ENCODE measurements at places on chromosomes 6 and 20.

DNA sequence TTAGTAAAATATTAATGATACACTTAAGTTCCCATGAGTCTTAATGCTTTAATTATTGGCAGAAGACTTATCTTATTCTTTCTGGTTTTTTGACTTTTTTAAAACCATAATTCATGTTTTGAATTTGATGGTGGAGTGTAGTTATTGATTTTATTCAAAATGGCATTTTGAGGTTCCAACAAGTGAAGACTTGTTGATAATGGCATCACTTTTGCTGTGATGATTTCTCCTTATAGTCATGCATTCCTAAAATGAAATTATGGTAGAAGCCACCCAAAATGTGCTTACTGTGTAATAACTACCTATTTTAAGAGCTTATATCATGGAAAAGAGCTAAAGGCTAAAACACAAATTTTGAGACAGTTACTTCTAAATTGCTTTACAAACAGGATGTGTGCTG lies 2.2 kb downstream of the DOP1A start:
- no peak for DNase-seq

GRCh38 chr6:160279850-160280249 lies 21.2 kb upstream of the SLC22A2 start:
- DNase-seq, result no peak

- DNase-seq, result no peak
Observed at GRCh38 chr20:52105442-52106422, 85.8 kb downstream of the ZFP64 start.

GRCh38 chr6:150315626-150316025 lies 53.2 kb upstream of the IYD start:
- no peak for DNase-seq

- peak; percentile 60 for DNase-seq
Observed at GRCh38 chr6:147204060-147204785, at the start of gene STXBP5. TSS of gene STXBP5 (plus strand) at chr6:147204417. CDS start at chr6:147204533, 116 bp downstream.

DNA sequence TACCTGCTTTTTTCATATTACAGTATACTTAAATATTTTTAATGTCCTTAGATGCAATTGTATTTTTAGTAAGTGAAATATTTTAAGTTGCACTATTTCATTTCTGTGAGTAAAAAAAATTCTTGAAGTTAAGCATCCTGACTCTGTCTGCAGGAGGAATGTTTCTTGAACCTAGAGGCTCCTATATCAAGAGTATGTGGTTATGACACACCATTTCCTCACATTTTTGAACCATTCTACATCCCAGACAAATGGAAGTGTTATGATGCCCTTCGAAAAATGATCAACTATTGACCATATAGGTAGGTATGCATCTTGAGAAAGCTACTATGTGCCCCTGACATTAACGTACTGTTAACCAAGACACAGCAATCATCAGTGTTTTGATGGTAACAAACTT lies 237.0 kb downstream of the BCKDHB start:
- no peak for DNase-seq

- DNase-seq, result peak; percentile 66
Observed at GRCh38 chr20:44909872-44910689, at the start of gene PABPC1L. TSS of gene PABPC1L (plus strand) at chr20:44910060. CDS start at chr20:44910144, 84 bp downstream.

DNA sequence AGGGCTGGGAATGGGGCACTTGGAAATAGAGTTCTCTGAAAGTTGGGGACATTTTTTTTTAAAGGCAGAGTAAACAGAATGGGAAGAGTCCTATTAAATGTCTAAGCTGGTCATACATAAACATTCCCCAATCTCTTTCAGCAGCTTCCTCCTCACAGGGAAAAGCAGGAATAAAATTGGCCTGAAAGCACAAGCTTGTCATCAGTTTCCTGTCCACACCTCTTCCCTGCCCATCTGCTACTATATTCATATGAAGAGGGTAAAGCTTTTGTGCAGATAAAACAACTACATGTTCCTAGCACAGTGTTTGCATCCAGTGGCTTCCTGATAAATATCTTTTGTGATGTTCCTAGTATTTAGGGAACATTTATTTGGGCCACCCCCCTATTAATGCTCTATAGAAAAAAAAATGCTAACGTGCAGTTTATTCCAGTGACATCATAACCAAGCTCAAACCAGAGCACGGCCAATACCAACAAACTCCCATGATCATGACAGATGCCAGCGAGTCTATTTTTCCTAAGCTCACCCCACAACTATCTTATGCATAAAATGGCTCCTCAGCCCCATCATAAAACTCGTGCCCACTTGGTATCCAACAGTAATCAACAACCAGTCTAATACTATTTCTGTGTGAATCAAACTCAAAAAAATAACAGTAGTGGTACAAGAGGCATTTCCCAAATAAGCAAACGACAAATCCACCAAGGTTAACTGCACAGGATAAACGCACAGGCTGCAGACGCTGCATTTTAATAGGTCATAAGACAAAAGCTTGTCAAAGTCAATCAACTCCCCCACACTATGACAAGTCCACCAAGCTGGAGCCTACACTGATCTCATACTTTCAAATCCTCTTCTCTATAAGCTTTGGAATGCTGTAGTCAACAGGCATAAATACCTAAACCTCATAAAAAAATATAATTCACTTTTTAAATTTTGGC lies 95.3 kb downstream of the EPB41L2 start:
- peak; percentile 42 for DNase-seq

- DNase-seq, result no peak
Observed at GRCh38 chr20:4550740-4551139, 171.0 kb upstream of the PRND start.

DNA sequence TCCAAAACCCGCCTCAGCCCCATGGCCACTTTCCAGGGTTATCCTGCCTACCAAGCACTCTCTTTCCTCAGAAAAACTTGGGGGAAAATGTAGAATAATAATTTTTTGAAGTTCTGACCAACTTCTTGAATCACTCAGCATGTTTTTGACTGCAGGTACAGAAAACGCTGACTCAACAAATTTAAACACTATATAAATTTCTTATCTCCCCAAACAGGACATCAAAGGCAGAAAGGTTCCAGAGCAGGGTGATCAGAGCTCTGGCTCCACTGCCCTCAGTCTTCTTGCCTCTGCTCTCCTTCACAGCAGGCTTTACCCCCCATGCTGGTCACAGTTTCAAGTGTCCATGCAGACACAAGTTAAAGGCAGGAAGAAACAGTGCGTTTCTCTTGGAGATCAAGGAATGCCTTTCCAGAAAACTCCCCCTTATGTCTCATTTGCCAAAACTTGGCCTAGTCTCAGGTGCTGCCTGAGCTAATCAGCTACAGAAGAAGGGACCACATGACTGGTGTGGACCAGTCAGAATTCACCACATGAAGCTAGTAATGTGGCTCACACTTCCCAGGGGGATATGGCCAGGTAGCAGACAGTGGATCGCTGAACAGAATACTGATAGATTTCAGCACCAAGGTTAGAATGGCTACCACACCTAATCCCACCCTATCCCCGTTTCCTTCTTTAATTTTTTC lies 24.4 kb upstream of the SLC17A3 start:
- no peak for DNase-seq

DNA sequence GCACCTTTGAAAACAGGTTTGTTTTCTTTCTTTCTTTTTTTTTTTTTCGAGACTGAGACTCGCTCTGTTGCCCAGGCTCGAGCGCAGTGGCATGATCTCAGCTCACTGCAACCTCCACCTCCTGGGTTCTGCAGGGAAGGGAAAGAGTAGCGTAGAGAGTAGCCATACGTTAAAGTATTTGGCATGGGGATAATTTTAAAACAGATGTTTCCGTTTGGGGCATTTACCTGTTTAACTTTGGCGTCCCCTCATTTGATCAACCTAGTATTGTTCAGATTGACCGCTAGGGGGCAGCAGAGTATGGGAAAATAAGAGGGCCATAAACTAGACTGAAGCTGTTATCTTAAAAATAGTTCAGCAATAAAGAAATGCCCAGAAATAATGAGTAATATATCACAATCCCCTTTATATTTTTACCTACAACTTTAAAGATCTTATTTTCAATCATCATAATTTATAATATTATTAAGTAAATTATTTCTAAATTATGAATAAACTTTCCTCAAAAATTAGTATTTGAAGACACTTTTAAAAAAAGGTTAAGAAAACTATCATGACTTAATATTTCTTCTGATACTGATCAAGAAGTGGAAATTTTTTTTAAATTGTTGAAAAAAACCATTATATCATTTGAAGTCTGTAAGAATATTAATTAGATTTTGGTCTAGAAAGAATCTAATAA lies 7.6 kb upstream of the TAAR9 start:
- peak; percentile 86 for DNase-seq

DNA sequence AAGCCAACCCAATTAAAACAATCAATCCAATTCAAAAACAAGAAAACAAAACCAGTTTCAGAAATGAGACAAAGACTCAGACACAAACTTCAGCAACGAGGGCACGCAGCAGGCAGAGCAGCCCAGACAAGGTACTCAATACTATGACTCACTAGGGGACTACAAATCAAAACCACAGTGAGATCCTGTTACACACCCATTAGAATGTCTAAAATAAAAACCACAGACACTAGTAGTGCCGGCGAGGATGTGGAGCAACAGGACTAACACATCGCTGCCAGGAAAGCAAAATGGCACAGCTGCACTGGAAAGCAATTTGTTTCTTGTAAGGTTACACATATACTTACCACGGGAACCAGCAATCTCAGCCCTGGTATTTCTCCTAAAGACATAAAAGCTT lies 28.4 kb upstream of the MAS1L start:
- DNase-seq, result no peak

GRCh38 chr6:140253096-140253495 lies 878.6 kb upstream of the CITED2 start:
- DNase-seq, result no peak

GRCh38 chr6:133348846-133349245 lies 107.7 kb downstream of the EYA4 start:
- DNase-seq, result no peak

GRCh38 chr6:150691463-150691862 lies 91.8 kb downstream of the PLEKHG1 start:
- peak; percentile 52 for DNase-seq

DNA sequence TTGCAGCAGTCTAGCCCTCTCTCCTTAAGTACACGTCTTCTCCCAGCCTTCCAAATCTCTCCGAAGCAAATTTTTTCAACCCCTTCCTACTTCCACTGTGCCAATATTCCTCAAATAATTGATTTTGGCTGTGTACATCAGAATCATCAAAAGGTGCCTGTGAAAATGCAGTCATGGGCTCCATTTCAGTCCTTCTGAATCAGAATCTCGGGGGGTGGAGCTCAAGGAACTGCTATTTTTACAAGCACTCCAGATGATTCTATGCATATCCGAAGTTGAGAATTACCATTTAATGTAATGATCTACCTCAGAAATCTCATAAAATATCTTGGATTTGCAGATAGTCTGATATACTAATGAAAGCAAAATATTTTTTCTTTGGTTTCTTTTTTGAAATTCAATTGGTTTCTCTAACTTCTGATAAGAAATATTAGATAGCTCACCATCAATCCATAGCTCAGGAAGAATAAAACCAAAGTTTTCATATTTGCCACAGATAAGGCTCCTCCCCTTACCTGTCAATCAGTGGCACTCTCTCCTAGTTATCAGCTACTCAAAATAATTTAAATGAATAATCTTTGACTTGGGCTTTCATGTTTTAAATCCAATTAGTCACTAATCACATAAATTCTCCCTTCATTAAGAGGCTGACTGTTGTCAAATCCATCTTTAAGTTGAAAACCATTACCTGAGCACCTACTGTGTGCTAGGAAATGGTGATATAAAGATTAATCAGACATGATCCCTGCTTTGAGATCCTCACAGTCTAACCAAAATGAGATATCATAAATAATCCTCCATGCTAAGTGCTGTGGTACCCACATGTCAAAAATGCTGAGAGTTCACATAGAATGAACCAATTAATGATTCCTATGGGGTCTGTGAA lies 36.4 kb upstream of the STXBP5 start:
- DNase-seq, result no peak

- DNase-seq, result no peak
Observed at GRCh38 chr6:169665289-169665688, 36.5 kb downstream of the WDR27 start.

GRCh38 chr6:25874118-25874517 lies at the start of gene SLC17A3:
TSS of gene SLC17A3 (minus strand) at chr6:25874243. CDS start at chr6:25868387, 5,856 bp downstream.
- no peak for DNase-seq

- no peak for DNase-seq
Observed at GRCh38 chr20:60962367-60963045, 289.6 kb upstream of the CDH4 start.

GRCh38 chr20:3889489-3890397 lies 556 bp downstream of the PANK2 start:
- DNase-seq, result peak; percentile 48

DNA sequence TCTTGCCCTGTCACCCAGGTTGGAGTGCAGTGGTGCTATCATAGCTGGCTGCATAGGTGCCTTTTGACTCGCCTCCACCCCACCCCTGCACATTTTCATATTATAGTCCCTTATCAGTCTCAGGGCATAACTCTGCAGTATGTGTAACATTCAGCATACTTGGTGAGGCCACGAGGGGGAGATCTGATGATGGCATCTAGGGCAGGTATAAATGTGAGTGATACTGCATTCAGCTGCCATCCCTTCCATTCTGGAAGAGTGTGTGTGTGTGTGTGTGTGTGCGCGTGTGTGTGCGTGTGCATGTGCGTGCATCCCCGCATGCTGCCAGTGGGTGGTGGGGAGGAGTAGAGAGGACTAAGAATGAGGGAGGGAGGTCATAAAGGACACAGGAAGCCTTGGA lies 81.4 kb downstream of the JARID2 start:
- no peak for DNase-seq

- DNase-seq, result no peak
Observed at GRCh38 chr6:137754366-137754765, 112.7 kb upstream of the TNFAIP3 start.

GRCh38 chr6:39073471-39074355 lies 25.1 kb downstream of the GLP1R start:
- DNase-seq, result no peak

- peak; percentile 52 for DNase-seq
Observed at GRCh38 chr6:45896783-45897441, 118.7 kb downstream of the CLIC5 start.

DNA sequence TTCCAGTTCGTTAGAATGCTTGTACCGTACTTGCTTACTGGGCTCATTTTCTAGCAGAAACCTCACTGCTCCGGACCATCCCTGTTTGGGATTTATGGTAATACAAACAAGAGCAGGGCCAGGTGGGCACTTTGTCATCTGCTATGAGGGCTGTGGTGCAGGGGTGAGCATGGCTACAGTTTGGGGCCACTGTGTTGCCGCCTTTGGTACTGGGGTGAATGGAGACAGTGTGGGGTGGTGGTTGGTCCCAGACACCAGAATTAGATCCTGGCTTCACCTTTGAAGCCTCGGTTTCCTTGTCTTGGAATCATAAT lies 95.0 kb downstream of the TOX2 start:
- no peak for DNase-seq

GRCh38 chr20:63773571-63774241 lies 34.1 kb downstream of the SLC2A4RG start:
- no peak for DNase-seq

- no peak for DNase-seq
Observed at GRCh38 chr6:129853996-129854711, 7.0 kb downstream of the TMEM244 start.

All from suppressor macrophage treated with lipopolysaccharide for 1 hour (primary cell).